ENCODE measurements at places on chromosomes 3 and 15.

DNA sequence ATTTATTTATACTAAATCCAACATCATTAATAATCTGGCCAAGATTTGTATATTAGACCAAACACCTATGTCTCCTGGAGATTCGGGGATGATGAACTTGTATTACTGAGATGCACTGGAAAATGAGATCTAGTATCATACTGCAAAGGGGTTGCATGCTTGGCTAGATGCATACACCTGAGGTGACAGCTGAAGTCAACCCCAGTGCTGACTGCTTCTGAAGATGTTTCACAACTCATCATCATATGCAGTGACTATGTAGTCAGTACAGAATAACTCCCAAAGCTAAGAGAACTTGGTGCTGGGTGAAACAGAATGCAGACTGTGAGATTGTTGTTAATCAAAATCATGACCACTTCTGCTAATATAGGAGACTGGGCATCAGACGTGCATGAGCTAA, 1114.2 kb downstream of the NSUN3 start:
- no peak for DNase-seq

DNA sequence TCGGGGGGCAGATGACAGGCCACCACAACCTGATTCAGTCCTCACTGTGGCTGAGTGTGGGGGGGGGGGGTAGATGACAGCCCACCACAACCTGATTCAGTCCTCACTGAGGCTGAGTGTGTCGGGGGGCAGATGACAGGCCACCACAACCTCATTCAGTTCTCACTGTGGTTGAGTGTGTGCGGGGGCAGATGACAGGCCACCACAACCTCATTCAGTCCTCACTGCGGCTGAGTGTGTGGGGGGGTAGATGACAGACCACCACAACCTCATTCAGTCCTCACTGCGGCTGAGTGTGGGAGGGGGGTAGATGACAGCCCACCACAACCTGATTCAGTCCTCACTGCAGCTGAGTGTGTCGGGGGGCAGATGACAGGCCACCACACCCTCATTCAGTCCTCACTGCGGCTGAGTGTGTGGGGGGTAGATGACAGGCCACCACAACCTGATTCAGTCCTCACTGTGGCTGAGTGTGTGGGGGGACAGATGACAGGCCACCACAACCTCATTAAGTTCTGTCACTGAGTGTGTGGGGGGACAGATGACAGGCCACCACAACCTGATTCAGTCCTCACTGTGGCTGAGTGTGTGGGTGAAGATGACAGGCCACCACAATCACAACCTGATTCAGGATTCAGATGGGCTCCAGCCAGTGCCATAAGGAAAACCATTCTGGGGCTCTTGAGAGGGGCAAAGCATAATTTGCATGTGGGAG, 16.9 kb downstream of the ZNF717 start:
- no peak for DNase-seq

DNA sequence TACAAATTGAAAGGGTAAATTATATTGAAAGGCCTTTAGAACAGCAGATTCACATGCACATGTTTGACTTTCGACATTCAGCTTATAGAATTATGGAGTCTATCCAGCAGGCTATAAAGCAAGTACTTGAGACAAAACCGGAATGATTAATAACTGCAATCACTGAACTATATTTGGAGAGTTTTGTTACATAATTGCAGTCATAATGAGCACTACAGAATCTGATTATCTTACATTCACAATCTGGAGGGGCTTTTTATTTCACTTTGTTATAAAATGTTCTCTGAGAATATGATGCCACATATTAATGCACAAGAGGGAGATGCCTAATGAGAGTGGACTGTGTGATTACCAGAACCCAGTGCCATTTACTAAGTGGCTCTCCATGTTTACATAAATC, 64.3 kb downstream of the NSUN3 start:
- no peak for DNase-seq

- no peak for DNase-seq
Observed at GRCh38 chr3:136750897-136751315, 1.3 kb downstream of the STAG1 start.

- DNase-seq, result no peak
Observed at GRCh38 chr3:24034464-24034863, 89.4 kb downstream of the NR1D2 start.

GRCh38 chr15:31245756-31246155, 80.9 kb upstream of the KLF13 start:
- no peak for DNase-seq

DNA sequence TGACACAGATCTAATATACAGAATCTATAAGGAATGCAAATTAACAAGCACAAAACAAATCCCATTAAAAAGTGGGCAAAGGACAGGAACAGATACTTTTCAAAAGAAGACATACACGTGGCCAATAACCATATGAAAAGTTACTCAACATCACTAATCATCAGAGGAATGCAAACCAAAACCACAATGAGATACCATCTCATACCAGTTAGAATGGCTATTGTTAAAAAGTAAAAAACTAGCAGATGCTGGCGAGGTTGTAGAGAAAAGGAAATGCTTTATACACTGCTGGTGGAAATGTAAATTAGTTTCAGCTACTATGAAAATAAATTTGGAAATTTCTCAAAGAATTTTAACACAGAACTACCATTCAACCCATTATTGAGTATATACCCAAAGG, 50.7 kb downstream of the ADAMTS17 start:
- no peak for DNase-seq

GRCh38 chr3:101821503-101821902, 27.8 kb upstream of the NFKBIZ start:
- DNase-seq, result no peak

- no peak for DNase-seq
Observed at GRCh38 chr3:196523841-196524240, 8.7 kb upstream of the SMCO1 start.

- peak; percentile 28 for DNase-seq
Observed at GRCh38 chr3:53134631-53135232, 4.5 kb upstream of the RFT1 start.

DNA sequence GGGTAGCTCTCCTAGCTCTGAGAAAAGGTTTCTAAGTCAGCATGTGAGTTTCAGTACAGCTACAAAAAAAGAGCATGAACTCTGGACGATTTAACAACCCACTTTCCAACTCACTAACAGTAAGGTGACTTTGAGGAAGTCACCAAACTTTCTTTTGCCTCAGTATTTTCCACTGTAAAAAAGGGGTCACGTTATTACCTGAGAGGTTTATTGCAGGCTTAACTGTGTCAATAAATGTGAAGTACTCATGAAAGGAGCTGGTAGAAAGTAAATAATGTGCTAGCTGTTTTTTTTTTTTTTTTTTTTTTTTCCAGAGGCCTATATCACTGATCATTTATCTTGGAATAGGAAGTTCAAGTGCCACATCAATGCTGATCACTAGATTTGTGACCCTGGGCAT, 89.3 kb downstream of the PLSCR2 start:
- DNase-seq, result no peak

DNA sequence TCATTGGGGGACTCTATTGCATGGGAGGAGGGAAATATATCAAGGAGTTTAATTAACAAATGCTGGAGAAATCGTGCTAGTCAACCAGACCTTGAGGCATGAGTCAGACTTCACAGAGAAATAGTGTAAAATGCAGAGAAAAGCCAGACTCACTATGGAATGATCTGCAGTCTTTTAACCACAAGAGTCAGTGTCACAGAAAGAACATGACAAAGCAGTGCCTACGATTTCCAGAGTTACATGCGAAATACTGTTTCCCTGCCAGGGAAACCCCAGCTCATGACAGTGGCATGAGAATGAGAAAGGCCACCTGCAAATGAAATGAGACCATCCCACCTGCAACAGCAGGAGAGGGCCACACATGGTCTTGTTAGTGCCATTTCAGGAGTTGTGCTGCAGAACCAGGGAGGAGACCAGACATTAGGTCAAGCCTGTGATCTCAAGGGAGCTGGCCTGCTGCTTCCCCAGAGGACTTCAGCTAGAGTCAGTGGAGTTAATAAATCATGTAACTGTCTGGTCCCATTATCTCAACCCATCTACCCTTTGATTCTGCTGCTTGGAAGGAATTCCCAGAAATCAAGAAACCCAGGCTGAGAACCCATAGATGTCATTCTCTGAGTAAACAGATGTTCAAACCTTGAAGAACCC, 79.0 kb downstream of the ERC2 start:
- no peak for DNase-seq

GRCh38 chr3:43132870-43133636, 27.2 kb upstream of the POMGNT2 start:
- no peak for DNase-seq

- no peak for DNase-seq
Observed at GRCh38 chr3:71563827-71564226, 19.7 kb downstream of the FOXP1 start.

- no peak for DNase-seq
Observed at GRCh38 chr15:45048794-45049631, 26.0 kb downstream of the SORD start.

DNA sequence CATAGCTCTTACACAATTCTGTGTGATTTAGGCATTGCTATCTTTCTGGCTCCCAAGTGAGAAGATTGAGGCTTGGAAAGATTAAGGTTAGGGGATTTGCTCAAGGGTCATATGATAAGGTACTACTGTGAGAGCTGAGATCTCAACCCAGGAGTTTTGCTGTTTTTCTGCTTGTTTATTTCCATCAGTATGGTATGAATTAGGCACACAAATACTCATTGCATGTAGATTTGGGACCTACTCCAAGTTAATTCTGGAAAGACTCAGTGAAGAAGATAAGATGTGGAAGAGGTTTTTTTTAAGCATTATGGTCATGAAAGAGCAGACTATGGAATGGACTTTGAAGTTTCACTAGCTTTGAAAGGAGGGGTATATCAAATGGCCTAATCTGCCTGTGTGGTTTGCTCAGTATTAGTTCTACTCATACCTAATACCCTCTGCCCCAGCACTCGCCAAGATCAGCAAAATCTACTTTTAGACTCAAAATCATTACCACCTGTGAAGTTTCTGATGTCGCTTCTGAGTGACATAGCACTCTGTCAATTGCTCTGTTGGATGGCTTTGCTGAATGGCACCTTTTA, 12.5 kb downstream of the MBNL1 start:
- DNase-seq, result no peak

- no peak for DNase-seq
Observed at GRCh38 chr15:54528021-54528420, 549.8 kb downstream of the UNC13C start.

- DNase-seq, result no peak
Observed at GRCh38 chr3:173826416-173826815, 428.9 kb downstream of the NLGN1 start.

DNA sequence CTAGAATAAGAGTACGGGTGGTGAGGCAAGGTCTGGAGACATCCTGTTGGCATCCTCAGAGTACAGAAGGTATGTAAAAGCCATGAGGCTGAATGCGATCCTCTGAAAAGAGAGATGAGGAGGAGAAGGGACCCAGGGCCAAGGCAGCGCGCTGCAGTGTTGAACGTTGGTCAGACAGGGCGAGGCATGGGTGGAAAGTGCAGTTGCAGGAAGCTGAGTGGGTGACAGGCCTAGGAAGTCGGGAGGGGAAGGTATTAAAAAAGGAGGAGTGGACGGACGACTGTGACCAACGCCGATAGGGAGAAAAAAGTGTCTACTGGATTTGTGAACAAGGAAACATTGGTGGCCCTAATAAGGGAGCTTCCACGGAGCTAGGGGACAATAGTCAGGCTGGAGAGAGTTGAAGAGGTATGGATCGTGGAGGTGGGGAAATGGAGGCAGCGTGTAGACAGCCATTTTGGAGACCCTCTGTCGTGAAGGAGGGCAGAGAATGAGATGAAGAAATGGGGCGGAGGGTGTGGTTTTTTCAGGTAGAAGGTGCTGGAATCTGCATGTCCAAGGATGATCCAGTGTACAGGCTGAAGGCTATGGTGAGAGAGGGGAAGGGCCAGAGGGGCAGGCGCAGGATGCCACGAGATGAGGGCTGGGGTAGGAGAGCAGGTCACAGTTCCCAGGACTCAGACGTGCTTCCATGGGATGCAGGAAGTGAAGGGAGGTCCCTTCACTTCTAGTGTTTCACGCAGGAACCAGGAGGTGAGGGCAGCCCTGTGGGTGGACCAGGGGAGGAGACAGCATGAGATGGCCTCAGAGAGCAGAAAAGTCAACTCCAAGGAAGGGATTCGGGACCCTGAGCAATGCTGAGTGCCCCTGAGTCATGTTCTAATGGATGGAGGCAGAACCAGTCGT, 115.9 kb downstream of the ASB7 start:
- no peak for DNase-seq

DNA sequence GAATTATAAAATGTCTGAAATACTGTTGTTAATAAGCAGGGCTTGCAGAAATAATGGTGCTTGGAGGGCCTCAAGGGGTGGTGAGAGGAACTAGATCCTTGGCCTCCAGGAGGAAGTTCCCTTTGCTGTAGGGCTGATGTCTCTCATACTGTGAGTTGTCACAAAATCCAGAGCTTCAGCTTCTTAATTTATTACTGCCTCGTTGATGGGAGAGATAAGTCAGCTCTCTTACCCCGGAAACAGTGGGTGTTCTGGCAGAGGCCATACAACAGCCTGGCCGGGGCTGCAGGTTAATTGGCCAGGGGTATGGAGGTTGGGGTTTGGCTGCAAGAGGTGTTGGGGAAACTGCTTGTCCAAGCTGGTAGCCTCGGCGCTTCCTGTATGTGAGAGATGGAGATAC, 15.5 kb downstream of the MAPKAPK3 start:
- no peak for DNase-seq

DNA sequence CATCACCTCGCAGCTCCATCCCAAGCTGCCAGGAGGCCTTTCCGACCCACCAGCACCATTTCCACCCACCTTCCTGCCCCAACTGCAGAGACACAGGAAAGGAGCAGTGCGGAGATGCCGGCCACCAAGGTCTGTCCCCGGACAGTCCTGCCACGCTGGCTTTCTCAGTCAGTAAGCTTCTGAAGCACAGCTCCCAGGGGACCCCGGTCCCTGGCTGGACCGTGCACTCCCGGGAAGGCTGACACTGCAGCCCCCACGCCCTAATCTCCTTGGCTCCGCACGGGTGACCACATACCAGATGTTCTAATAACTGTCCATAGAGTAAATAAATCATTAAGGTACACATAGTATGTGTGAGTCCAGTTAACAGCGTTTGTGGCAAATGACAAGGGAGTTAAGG, 73.5 kb downstream of the VGLL4 start:
- DNase-seq, result no peak

- DNase-seq, result no peak
Observed at GRCh38 chr15:41849861-41850260, 11.2 kb downstream of the PLA2G4B start.

DNA sequence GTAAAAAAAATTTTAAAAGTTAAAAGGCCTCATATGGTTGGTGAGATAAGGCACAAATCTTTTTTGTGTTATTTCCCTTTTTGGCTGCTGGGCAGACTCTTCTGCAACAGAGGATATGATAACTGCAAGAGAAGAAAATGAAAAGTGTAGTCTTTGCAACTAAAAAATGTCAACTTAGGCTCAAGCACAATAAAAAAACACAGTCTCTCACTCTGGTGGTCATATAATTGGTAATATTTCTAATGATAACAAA, 15.4 kb downstream of the COMMD2 start:
- DNase-seq, result no peak

DNA sequence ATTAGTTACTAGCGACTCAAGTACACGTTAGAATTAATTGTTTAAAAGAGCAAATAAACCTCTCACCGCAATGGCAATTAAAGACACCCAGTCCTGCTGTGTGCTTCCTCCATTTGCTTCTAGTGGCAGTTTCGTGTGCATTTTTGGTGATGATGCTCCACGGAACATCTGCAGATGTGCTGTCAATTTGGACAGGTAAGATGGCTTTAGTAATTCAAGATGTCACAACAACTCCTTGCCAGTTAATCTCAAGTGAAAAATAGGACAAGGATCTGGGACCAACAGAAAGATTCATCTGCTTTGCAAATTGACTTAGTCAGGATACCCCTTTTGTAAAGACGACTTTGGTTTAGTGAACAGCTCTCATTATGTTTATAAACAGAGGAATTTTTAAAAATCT, 320.9 kb downstream of the GABRB3 start:
- no peak for DNase-seq
